ENCODE measurements at places on chromosomes 2 and 18. TPM values are rescaled to one million over a fixed set of nuclear protein-coding genes. Genes with fewer than 3 reads are reported as not detected.

GRCh38 chr2:121475811-121476571 lies 54.7 kb upstream of the RNU4ATAC start:
- H3K36me3 ChIP-seq, result no peaks in the 10 kb centered on the region
- H3K4me3 ChIP-seq, result no peak overlapping the region
- H3K4me1 ChIP-seq, result peaks cover 3% of the 10 kb centered on the region
- no peak overlapping the region for H3K27ac ChIP-seq
- DNase-seq, result no peak

- H3K4me3 ChIP-seq, result no peak overlapping the region
- no peaks in the 10 kb centered on the region for H3K4me1 ChIP-seq
- DNase-seq, result no peak
- no peaks in the 10 kb centered on the region for H3K27me3 ChIP-seq
Observed at GRCh38 chr2:8514796-8515758, 166.8 kb upstream of the ID2 start.

GRCh38 chr2:217956586-217957457 lies 46.0 kb downstream of the TNS1 start:
- no peak overlapping the region for H3K27ac ChIP-seq
- no peak overlapping the region for H3K4me3 ChIP-seq
- H3K4me1 ChIP-seq, result no peaks in the 10 kb centered on the region
- no peaks in the 10 kb centered on the region for H3K36me3 ChIP-seq

DNA sequence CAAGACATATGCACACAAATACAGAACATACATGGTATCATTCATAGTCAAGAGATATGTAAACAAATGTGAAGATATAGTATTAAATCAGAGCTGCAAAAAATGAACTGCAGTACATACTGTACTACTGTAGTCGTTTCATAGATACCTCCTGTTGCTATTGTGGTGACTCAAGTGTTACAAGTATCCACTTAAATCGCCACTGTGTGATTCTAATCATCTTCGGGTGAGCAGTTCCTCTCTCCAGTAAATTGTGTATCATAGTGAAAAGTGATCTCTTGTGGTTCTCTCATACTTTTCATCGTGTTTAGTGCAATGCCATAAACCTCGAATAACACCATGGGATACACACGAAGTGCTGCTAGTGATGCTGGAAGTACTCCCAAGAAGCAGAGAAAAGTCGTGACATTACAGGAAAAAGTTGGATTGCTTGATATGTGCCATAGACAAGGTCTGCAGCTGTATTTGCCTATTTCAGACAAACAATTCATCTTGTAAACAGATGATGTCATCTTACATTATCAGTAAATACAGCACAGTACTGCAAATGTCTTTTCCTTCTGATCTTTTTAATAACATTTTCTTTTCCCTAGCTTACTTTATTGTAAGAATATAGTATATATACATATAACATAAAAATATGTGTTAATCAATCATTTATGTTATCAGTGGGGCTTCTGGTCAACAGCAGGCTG lies 222.2 kb downstream of the BCL11A start:
- no peak overlapping the region for H3K4me3 ChIP-seq
- no peaks in the 10 kb centered on the region for H3K4me1 ChIP-seq
- no peak overlapping the region for H3K27ac ChIP-seq

DNA sequence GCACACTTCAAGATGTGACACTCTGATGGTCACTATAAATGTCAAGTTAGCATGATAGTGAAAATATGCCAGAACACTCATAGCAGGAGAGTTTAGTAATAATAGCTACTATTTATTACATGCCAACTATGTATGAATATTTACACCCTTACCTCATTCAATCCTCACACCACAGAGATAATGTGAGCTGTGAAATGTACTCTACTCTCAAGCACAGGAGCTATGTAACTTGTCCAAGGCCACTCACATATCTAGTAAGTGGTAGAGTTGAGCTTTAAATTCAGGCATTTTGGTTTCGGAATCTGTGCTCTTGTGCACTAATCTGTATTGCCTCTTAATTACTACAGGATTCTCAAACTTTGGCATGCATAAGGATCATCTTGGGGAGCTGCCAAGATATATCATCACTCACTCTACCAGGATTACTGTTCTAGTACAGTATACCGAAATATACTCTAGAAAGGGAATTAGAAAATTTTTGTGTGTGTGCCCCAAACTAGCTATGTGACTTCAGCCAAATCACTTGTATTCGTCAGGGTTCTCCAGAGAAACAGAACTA lies 154.3 kb downstream of the PLCL1 start:
- H3K27ac ChIP-seq, result no peak overlapping the region
- H3K4me1 ChIP-seq, result no peaks in the 10 kb centered on the region
- no peaks in the 10 kb centered on the region for H3K27me3 ChIP-seq
- no peaks in the 10 kb centered on the region for H3K36me3 ChIP-seq
- DNase-seq, result no peak
- H3K4me3 ChIP-seq, result no peak overlapping the region

The CCDC74A gene
- total RNA-seq, result 14.9 TPM

The PFN4 gene
- not detected for total RNA-seq

GRCh38 chr2:56211048-56211447 lies 27.3 kb downstream of the CCDC85A start:
- H3K27me3 ChIP-seq, result no peaks in the 10 kb centered on the region
- DNase-seq, result no peak
- H3K36me3 ChIP-seq, result no peaks in the 10 kb centered on the region
- no peak overlapping the region for H3K4me3 ChIP-seq
- H3K27ac ChIP-seq, result no peak overlapping the region

GRCh38 chr2:41598161-41598894 lies 449.5 kb upstream of the PKDCC start:
- no peaks in the 10 kb centered on the region for H3K27me3 ChIP-seq
- no peak overlapping the region for H3K27ac ChIP-seq
- no peaks in the 10 kb centered on the region for H3K36me3 ChIP-seq
- no peaks in the 10 kb centered on the region for H3K4me1 ChIP-seq
- H3K4me3 ChIP-seq, result no peak overlapping the region

The SP9 gene
- 0.11 TPM for total RNA-seq

DNA sequence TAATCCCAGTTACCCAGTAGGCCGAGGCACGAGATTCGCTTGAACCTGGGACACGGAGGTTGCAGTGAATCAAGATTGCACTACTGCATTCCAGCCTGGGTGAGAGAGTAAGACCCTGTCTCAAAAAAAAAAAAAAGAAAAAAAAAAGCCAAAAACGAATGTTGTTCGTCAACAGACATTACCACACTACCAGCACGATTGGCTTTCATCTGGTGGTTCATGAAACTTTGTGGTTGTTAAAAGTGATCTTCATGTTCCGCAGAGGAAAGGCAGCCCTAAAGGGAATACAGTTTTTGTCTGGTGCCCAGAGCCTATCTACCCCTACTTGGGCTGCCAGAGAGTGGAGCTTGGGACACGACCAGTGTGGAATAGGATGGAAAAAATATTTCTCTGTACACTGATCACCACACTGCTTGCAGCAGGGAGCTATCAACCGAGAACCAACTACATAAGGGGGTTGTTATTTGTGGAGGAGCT lies 13.6 kb upstream of the CXCR4 start:
- peaks cover 1% of the 10 kb centered on the region for H3K27me3 ChIP-seq
- H3K36me3 ChIP-seq, result no peaks in the 10 kb centered on the region
- DNase-seq, result no peak
- no peak overlapping the region for H3K4me3 ChIP-seq

The EN1 gene
- total RNA-seq, result not detected

DNA sequence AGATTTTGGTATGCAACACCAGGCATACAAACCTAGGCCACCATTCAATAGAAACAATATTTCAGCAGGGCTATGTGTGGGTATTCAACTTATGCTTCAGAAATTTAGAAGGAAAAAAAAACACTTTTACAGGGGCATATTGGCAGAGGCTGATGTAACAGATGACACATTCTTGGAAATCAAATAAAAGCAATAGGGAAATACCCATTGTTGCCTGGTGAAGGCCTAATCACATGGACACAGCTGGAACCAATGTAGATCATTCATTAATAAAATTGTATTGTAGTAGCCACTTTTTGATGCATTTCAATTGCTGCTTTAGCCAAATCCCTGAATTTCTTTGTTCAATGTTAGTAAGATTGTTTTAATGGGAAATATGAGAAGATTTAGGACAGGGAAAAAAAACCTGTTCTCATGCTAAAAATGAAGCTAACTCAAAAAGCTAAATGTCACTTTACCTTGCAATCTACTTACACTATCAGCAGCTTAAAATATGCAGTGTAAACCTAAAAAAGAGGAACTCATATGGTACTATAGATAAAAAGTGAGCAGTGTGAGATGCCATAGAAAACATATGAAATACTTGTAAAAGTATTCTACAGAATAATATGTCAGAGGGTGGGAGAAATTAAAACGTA lies 289.4 kb downstream of the ZEB2 start:
- H3K36me3 ChIP-seq, result no peaks in the 10 kb centered on the region
- no peaks in the 10 kb centered on the region for H3K27me3 ChIP-seq
- H3K27ac ChIP-seq, result no peak overlapping the region
- peaks cover 9% of the 10 kb centered on the region for H3K4me1 ChIP-seq

The ELOA2 gene
- not detected for total RNA-seq

DNA sequence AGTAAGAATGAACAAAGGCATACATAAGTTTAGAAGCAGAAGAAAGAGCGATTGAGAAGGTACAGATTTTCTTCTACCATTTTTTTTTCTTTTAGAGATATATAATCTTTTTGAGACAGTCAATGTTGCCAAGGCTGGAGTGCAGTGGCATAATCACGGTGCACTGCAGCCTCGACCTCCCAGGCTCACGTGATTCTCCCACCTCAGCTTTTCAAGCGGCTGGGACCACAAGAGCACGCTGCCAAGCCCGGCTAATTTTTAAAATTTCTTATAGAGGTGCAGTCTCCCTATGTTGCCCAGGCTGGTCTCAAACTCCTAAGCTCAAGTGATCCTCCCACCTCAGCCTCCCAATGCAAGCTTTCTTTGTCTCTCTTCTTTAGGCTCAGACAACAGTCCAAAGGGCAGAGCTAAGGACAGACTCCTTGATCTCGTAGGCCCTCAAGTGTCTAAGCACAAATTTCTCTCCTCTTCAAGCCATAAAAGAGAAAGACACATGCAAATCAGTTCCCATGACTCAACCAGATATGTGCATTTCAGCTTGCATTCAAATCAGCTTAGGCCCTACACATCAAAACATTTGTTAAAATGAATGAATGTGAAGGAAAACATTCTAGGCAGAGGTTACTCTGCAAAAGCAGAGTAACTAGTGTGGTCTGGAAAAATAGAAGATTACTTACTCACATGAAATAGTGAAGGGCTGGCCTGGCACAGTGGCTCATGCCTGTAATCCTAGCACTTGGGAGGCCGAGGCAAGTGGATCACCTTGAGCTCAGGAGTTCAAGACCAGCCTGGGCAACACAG lies 18.0 kb downstream of the ITSN2 start:
- no peak overlapping the region for H3K27ac ChIP-seq
- no peaks in the 10 kb centered on the region for H3K4me1 ChIP-seq
- no peaks in the 10 kb centered on the region for H3K36me3 ChIP-seq
- no peak overlapping the region for H3K4me3 ChIP-seq

- no peaks in the 10 kb centered on the region for H3K4me1 ChIP-seq
- H3K36me3 ChIP-seq, result no peaks in the 10 kb centered on the region
- no peak for DNase-seq
- H3K27me3 ChIP-seq, result no peaks in the 10 kb centered on the region
Observed at GRCh38 chr18:49250816-49251388, 209.5 kb downstream of the DYM start.

The CHN1 gene
- total RNA-seq, result 54.0 TPM

The CNGA3 gene
- total RNA-seq, result not detected
